Activated naive CD4-positive, alpha-beta T cell treated with anti-CD3 and anti-CD28 coated beads for 36 hours (primary cell): ENCODE measurements at places on chromosomes 13 and 19. TPM values are rescaled to one million over a fixed set of nuclear protein-coding genes. Genes with fewer than 3 reads are reported as not detected.

GRCh38 chr13:76148374-76148773, 512.2 kb downstream of the LMO7 start:
- DNase-seq = no peak
- H3K4me1 ChIP-seq = no peaks in the 10 kb centered on the region
- H3K27ac ChIP-seq = no peak overlapping the region
- no peak overlapping the region for H3K4me3 ChIP-seq

DNA sequence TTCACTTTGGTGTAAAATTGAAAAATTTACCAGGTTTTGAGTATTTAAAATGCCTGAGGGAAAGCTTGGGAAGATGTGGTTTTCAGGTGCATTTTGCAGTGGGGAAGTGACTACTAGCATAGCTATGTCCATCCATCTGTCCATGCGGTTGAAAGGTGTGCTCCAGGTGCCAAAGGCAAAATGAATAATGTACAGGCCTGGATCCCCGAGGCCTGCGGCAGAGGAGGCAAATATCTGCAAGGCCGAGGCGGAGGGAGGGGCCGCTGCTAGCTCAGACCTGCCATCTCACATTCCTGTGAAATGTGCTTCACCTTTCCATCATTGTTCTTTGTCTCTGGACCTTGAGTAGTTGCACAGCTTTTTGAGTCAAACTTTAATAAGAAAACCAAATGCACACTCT, 65.5 kb downstream of the ERCC5 start:
- H3K4me1 ChIP-seq = no peaks in the 10 kb centered on the region
- no peak for DNase-seq
- H3K4me3 ChIP-seq = no peak overlapping the region
- H3K36me3 ChIP-seq = no peaks in the 10 kb centered on the region

DNA sequence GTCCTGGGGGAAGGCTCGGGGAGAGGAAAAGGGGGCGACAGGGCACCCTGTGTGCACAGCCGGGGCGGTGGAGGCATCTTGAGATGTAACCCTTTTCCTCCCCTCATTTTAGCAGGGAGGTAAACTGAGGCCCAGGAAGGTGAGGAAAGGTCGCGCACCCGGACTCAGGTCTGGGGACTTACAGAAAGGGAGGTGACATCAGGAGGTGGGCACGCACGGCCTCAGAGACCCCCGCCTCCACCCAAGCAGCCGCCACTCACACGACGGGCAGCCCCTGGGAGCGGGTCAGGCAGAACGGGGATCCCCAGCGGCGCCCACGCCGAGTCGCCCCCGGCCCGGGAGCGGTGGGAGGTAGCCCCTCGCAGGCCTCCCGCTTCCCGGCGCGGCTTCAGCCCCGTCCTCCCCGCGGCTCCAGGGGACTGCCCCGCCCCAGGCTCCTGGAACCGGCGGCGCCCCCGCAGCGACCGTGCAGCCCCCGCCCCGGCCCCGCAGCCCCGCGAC, 477 bp downstream of the PIP5K1C start:
- peak overlapping the region; percentile 90 for H3K4me3 ChIP-seq
- no peaks in the 10 kb centered on the region for H3K36me3 ChIP-seq
- H3K27ac ChIP-seq = peak overlapping the region; percentile 50
- H3K27me3 ChIP-seq = no peaks in the 10 kb centered on the region

- H3K4me3 ChIP-seq = no peak overlapping the region
- peak; percentile 74 for DNase-seq
- H3K4me1 ChIP-seq = peaks cover 8% of the 10 kb centered on the region
- no peak overlapping the region for H3K27ac ChIP-seq
- H3K27me3 ChIP-seq = peaks cover 30% of the 10 kb centered on the region
- no peaks in the 10 kb centered on the region for H3K36me3 ChIP-seq
Measured at GRCh38 chr19:3270902-3271301, 46.4 kb downstream of the CELF5 start.

The MAP4K1 gene
- 148 TPM for total RNA-seq

DNA sequence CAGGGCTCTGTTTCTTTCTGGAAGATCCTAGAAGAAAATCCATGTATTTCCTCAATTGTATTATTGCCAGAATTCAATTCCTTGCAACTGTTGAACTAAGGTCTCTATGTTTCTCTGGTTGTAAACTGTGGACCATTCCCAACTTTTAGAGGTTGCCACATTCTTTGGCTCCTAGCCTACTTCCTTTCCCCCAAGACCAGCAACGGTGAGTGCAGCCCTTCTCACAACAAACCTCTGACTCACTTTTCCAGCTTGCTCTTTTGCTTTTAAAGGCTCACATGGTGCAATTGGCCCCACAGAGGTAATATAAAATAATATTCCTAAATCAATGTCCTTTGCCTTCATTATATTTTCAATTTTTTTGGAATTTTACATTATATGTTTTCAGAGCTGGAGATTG, 371.3 kb downstream of the SLITRK5 start:
- H3K36me3 ChIP-seq = no peaks in the 10 kb centered on the region
- H3K27ac ChIP-seq = no peak overlapping the region
- H3K4me1 ChIP-seq = no peaks in the 10 kb centered on the region
- no peaks in the 10 kb centered on the region for H3K27me3 ChIP-seq

The PCDH17 gene
- not detected for total RNA-seq

DNA sequence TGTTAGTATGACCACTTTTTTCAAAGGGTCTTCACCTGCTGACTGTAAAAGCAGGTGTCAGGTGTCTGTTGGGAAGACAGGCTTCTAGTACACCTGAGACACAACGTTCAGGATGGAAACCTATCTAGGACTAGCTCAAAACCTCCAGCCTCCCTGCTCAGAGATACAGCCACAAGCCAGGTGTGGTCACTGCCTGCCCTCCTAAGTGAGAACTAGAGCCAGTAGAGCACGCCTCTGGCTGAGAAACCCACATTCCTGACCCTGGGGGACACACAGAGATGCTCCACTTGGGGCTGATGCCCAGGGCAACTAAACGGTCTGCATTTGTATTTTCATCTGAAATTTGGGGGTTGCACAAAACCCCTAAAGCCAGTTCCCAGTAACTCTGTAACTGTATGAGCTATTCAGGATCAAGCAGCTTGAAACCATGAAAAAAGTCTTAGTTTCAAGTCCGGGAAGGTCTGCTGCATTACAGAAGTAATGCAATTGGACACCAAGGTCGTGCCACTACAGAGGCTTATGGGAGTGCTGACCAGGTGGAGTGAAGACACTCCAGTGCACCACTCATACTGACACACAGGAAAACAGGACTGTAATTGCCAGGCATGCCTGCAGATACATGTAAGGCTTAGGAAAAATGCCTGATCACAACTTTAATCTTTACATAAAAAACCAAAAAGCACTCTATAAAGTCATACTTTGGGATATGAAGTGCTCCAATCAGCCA, 27.8 kb downstream of the ANKRD10 start:
- no peak overlapping the region for H3K27ac ChIP-seq
- H3K4me3 ChIP-seq = no peak overlapping the region

DNA sequence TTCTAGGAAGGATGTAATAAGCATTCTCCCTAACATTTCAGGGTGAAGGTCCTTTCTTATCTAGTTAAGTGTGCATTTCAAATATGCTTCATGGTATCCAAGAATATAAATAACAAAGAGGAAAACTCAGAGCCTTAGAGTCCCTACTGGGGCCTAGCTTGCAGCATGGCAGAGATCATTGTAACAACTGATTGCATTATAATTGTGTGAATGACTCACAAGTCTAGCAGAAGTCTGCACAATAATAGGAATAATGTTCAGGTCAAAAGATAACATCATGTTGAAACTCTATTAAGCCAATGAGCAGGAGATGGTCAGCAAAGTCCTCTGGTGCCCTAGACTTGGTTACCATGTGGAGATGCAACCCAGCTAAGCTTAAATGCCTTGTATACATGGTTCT, 3.4 kb downstream of the POSTN start:
- no peaks in the 10 kb centered on the region for H3K4me1 ChIP-seq
- no peak overlapping the region for H3K27ac ChIP-seq
- no peaks in the 10 kb centered on the region for H3K27me3 ChIP-seq
- H3K4me3 ChIP-seq = no peak overlapping the region
- no peaks in the 10 kb centered on the region for H3K36me3 ChIP-seq

DNA sequence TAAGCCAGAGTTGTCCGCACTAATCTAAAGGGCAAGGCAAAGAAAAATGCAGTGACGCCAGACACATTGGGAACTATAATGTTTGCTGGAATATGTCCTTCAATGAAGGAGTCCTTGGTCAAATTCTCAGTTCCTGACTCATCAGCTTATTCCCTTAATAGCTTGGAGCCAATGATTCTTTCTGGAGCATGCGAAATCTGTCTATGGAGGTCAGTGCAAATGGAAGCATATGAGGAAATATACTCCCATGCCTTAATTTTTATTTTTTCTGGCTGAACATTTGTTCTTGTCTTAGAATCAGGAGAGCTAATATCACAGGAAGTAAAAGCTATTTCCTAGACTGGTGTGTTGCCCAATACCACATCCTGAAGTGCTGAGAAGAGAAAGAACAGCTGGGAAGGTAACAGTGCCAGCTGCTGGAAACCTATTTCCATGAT, 289.8 kb upstream of the SPRY2 start:
- H3K27me3 ChIP-seq = no peaks in the 10 kb centered on the region
- H3K27ac ChIP-seq = no peak overlapping the region
- no peaks in the 10 kb centered on the region for H3K36me3 ChIP-seq
- H3K4me1 ChIP-seq = no peaks in the 10 kb centered on the region
- no peak overlapping the region for H3K4me3 ChIP-seq
- no peak for DNase-seq

DNA sequence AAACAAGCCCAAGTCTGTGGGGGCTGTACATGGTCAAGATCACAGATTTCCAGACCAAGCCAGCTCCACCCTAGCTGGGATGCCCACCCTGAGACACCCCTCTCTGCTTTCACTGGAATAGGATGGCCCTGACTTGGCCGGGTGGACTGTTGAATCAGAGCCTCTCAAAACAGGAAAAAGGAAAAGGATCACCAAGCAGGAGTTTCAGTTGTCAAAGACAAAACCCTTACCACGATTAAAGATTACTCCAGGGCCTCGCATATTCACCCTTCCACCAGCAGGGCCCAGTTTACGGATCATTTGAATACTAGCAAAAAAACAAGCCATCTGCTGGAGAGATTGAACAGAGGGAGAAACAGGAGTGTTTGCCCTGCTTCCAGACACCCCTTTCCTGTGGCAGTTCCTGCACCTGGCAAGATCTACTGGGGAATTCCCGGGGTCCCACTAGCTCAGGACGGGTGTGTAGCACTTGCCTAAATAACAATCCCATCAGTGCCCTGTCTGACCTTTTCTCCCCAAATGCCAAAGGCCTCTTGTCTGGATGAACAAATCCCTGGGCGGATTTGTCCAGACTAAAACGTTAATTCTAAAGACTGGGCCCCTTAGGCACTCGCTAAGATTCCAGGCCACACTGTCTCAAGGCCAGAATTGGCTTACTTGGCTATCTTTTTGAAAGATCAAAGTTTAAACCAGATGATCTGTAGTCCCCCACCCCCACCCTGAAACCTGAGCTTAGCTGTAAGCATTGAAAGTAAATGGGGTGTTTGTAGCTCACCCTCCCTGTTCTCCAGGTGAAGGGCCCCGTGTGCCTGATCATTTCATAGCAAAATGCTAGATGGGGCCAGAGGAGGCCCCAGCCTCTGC, 38.4 kb downstream of the ACTN4 start:
- H3K4me1 ChIP-seq = peaks cover 45% of the 10 kb centered on the region
- H3K27me3 ChIP-seq = no peaks in the 10 kb centered on the region
- no peak overlapping the region for H3K4me3 ChIP-seq
- H3K36me3 ChIP-seq = peaks cover 10% of the 10 kb centered on the region
- DNase-seq = peak; percentile 23
- peak overlapping the region; percentile 31 for H3K27ac ChIP-seq

The CLEC17A gene
- total RNA-seq = 0.26 TPM

DNA sequence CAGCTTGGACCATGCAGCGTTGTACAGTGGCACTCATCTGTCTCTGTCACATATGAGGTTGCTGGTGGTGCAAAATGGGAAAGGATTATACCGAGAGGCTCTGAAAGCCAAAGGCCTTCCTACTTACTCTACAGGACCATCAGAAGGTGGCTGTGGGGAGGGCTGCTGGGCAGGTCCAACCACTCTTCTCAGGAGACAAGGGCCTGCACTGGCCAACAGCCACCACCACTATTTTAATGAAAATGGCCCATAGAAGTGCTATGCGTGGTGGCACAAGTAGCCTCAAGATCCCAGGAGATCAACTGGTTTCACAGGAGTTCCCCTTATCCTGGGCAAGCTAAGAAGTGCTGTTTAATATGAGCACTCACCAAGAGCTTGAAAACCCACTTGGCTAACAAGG, 52.3 kb downstream of the MRPL57 start:
- H3K4me3 ChIP-seq = no peak overlapping the region
- peaks cover 2% of the 10 kb centered on the region for H3K27me3 ChIP-seq
- peaks cover 11% of the 10 kb centered on the region for H3K4me1 ChIP-seq
- DNase-seq = no peak
- H3K36me3 ChIP-seq = no peaks in the 10 kb centered on the region

- H3K27me3 ChIP-seq = no peaks in the 10 kb centered on the region
- DNase-seq = no peak
- no peaks in the 10 kb centered on the region for H3K36me3 ChIP-seq
- H3K27ac ChIP-seq = no peak overlapping the region
Measured at GRCh38 chr19:6014551-6015135, 36.7 kb upstream of the RANBP3 start.

- no peak overlapping the region for H3K4me3 ChIP-seq
- peaks cover 38% of the 10 kb centered on the region for H3K36me3 ChIP-seq
- peaks cover 54% of the 10 kb centered on the region for H3K4me1 ChIP-seq
Measured at GRCh38 chr19:16118489-16119033, 6.9 kb downstream of the RAB8A start.

The TNFRSF19 gene
- not detected for total RNA-seq

- H3K27me3 ChIP-seq = no peaks in the 10 kb centered on the region
- no peak for DNase-seq
- H3K4me3 ChIP-seq = no peak overlapping the region
Measured at GRCh38 chr13:109602356-109602755, 184.0 kb downstream of the IRS2 start.

DNA sequence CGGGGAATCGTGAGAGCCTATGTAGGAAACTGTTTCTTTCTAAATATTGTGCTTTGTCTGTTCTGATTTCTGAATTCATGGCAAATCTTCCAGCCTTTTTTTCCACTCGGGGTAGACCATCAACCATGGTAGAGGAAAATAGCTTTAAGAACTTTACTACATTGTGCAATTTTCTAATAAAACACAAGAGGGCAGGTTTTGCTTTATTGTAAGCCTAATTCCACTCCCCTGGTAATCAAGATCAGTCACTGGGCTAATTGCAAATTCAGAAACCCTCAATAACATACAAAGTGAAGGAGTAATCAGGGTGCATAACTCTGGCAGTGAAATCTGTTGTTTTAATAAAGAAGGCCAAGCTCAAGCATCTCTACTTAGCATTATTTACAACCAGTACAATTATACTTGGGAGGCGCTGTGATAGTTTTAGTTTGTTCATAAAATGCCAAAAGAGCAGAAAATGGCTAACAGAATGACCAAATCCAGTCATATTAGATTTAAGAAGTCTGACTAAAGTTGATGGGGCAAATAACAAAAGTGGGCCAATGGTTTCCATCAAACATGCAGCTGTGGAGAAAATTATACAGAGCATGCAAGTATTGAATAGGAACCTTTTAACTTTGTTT, 43.8 kb downstream of the DCT start:
- no peak for DNase-seq
- no peak overlapping the region for H3K27ac ChIP-seq
- no peaks in the 10 kb centered on the region for H3K27me3 ChIP-seq
- peaks cover 28% of the 10 kb centered on the region for H3K4me1 ChIP-seq
- no peaks in the 10 kb centered on the region for H3K36me3 ChIP-seq

The NPAS1 gene
- 0.21 TPM for total RNA-seq

- H3K4me3 ChIP-seq = no peak overlapping the region
- no peaks in the 10 kb centered on the region for H3K36me3 ChIP-seq
- DNase-seq = no peak
- H3K27me3 ChIP-seq = no peaks in the 10 kb centered on the region
- H3K4me1 ChIP-seq = no peaks in the 10 kb centered on the region
Measured at GRCh38 chr13:33401238-33401637, 115.7 kb upstream of the STARD13 start.

The CYP2A7 gene
- not detected for total RNA-seq

The RGL3 gene
- not detected for total RNA-seq

The BEST2 gene
- total RNA-seq = not detected
